ENCODE measurements at places on chromosomes 7 and 10.

DNA sequence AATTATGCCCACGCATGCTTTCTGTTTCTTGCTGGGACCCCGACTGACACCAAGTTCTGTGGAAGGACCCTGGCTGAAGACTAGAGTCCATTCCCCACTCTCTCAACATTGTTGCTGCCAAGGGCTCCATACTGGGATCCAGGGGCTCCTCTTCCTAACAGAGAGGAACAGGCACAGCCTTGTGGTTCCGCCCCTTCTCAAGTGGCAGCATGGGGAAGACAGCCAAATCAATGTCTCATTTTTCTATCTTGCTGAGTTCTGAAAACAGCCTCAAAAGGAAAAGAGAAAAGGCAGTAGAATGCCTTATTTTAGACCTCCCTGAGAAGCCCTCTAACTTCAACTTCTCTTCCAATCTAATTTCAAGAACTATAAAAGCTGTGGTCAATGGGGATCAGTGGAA, 23.7 kb upstream of the LAMB1 start:
- DNase-seq = no peak

DNA sequence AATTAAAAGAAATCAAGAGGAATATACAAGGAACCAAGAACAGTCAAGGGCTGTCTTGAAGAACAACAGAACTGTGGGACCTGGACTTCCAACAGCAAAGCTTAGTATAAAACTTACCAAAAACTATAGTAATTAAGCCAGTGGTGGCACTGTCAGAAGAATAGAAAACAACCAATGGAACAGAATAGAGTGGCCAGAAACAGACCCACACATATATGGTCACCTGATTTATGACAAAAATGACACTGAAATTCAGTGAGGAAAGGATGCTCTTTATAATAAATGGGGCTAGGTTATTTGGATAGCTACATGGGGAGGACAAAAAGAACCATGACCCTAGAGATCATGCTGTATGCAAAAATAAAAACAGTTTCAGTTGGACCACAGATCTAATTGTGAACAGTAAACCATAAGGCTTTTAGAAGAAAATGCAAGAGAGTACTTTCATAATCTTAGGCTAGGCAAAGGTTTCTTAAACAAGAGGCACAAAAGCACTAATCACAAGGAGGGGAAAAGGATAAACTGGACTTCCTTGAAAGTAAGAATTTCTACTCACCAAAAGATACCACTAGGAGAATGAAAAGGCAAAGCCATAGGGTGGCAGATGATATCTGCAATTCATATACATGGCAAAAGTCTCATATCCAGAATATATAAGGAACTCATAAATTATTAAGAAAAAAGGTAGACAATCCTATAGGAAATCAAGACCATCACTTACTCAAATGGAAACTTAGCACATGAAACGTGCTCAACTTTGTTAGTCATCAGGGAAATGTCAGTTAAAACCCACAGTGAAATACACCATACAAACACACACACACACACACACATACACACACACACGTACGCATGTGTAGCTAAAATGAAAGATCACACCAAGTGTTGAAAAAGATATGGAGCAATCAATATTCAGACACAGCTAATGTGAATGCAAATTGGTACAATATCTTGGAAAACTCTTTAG, 20.8 kb downstream of the HYCC1 start:
- no peak for DNase-seq

- no peak for DNase-seq
These were observed 307.4 kb downstream of the WDR37 start for GRCh38 chr10:1363446-1364121.

DNA sequence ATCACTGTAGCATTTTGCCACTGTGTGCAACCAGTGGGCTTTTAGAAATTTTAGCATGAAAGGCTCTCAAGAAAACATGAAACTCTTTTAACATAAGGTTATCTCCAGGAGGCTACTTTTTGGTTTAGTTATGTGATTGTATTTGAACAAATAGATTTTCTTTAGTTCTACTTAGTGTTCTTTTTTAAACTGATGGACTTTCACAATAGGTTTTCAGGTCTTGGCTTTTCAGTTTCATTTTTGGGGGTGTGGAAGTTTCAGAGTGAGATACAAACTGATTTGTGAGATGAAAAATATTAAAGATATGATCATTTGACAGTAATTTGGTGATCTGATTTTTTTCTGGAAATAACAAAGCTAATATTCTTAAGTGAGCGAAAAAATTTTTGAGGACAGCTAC, 344.1 kb downstream of the PHF14 start:
- no peak for DNase-seq

- DNase-seq = no peak
These were observed 11.3 kb upstream of the FOXK1 start for GRCh38 chr7:4670791-4671190.

GRCh38 chr7:2651847-2652735, 20.3 kb downstream of the TTYH3 start:
- DNase-seq = no peak

DNA sequence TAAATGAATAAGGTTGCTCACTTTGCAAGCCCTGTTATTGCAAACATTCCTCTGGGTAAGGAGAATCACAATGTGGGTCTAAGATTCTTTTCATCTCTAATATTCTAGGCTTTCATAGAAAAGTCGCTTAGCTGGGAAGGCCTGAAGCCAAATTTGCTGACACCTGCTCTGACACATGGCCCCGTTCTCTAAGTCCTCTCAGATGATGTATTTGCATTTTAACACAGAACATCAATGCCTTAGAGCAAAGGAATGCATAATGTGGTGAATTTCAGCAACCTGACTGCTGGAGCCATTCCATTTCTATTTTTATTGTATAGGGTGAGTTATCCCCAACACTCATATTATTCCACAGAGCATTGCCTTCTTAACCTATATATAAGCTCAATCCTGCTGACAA, 682.1 kb upstream of the NRP1 start:
- DNase-seq = no peak

GRCh38 chr7:25391295-25391861, 163.1 kb upstream of the NPVF start:
- peak; percentile 35 for DNase-seq

- peak; percentile 85 for DNase-seq
These were observed 4.7 kb downstream of the NFE2L3 start for GRCh38 chr7:26156451-26157420.

Data from fibroblast of skin of scalp (primary cell).